GM12878 (cell line): ENCODE measurements at places on chromosomes 2 and 18. TPM values are rescaled to one million over a fixed set of nuclear protein-coding genes. Genes with fewer than 3 reads are reported as not detected.

DNA sequence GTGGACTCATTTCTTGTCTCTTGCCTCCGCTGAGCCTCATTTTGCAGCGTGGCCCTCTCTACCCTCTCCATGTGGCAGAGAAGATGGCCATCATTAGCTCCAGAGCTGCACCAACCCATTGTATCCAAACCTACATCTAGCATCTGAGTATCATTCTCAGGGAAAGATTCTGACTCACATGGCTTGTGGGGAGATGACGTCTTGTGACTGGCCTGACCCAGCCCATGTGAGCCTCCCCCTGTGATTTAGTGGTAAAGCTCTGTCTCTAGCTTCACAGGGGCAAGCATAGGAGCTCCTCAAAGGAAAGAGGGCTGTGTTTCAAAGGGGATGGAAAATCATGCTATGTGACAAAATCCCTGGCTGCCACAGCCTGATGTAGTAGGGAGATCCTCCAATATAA is 87.4 kb upstream of the RBMS1 start:
- no peak overlapping the region for H3K4me3 ChIP-seq
- DNase-seq = no peak
- no peaks in the 10 kb centered on the region for H3K36me3 ChIP-seq
- no peak overlapping the region for H3K27ac ChIP-seq

DNA sequence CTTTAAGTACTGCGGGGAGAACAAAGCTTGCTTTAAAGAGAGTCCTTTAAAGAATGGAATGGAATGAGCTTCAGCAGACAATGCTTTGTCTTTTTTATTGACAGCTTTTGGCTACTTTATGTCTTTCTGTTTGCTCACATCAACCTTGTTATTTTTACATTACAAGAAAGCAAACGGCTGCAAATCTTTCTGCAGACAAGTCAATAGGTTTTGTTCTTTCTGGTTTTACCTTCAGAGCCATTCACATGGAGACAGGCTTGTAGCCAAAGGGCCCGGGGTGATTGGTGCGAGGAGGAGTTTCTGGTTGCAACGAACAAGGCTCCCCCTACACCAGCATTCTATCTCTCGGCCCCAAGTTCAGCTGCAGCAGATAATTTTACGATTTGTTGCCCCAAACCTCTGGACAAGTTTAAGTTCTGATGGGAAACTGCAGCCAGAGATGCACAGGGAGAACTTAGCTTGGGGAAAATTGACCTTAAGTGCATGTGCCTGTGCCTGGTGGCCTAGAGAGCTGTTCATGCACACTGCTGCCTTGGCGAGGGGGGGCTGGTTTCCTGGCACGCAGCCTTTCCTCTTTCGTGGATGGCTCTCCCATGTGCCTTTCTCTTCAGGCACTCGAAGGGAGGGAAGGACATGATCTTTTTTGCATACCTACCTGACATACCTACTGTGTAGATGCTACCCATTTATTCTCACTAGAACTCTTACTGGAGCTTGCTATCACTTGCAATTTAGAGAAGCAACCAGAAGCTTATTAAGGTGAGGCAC is 543.2 kb downstream of the DCDC2C start:
- H3K4me1 ChIP-seq = no peaks in the 10 kb centered on the region
- no peak overlapping the region for H3K4me3 ChIP-seq
- no peak for DNase-seq
- H3K27ac ChIP-seq = no peak overlapping the region
- H3K36me3 ChIP-seq = no peaks in the 10 kb centered on the region
- H3K27me3 ChIP-seq = no peaks in the 10 kb centered on the region

DNA sequence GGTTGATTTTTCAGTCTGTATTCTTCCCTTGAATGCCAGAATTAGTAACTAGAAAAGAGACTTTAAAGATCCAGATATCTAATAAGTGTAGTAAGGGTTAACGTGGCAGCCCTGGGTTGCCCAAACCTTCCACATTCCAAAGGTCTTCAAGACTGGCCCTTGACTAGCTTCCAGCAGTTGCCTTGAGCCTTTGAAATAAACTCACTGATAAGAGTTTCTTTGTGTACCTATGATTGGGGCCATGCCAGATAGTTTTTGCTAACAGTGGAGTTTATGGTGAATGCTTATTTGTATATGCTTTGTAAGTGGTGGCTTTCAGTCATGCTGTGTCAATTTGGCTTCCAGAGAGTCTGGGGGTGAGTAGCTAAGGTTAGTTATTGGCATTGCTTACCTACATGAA is 722.3 kb downstream of the RNF144A start:
- H3K4me3 ChIP-seq = no peak overlapping the region
- H3K27ac ChIP-seq = no peak overlapping the region
- no peaks in the 10 kb centered on the region for H3K36me3 ChIP-seq
- no peaks in the 10 kb centered on the region for H3K4me1 ChIP-seq
- DNase-seq = no peak

DNA sequence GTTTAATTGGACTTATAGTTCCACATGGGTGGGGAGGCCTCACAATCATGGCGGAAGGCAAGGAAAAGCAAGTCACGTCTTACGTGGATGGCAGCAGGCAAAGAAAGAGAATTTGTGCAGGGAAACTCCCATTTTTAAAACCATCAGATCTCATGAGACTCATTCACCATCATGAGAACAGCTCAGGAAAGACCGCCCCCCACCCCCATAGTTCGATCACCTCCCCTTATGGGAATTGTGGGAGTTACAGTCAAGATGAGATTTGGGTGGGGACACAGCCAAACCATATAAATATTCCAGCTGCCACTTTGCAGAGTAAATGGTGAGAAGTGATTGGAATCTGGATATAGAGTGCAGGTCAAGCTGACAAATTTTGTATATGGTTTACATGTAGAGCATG is 187.4 kb downstream of the ARL4C start:
- DNase-seq = no peak
- H3K4me1 ChIP-seq = peaks cover 6% of the 10 kb centered on the region; the same call in 1 of the 2 replicates
- no peak overlapping the region for H3K4me3 ChIP-seq
- H3K36me3 ChIP-seq = no peaks in the 10 kb centered on the region

- H3K4me3 ChIP-seq = no peak overlapping the region
- no peaks in the 10 kb centered on the region for H3K36me3 ChIP-seq
- DNase-seq = no peak
Observed at GRCh38 chr2:103289105-103289725, 527.4 kb downstream of the TMEM182 start.

GRCh38 chr18:33470216-33470615 is 29.7 kb upstream of the CCDC178 start:
- H3K27ac ChIP-seq = no peak overlapping the region
- no peaks in the 10 kb centered on the region for H3K27me3 ChIP-seq
- no peak overlapping the region for H3K4me3 ChIP-seq
- no peaks in the 10 kb centered on the region for H3K36me3 ChIP-seq

GRCh38 chr2:234650911-234651310 is 154.0 kb upstream of the ARL4C start:
- no peak overlapping the region for H3K27ac ChIP-seq
- no peak overlapping the region for H3K4me3 ChIP-seq
- no peak for DNase-seq
- H3K27me3 ChIP-seq = no peaks in the 10 kb centered on the region
- no peaks in the 10 kb centered on the region for H3K36me3 ChIP-seq

DNA sequence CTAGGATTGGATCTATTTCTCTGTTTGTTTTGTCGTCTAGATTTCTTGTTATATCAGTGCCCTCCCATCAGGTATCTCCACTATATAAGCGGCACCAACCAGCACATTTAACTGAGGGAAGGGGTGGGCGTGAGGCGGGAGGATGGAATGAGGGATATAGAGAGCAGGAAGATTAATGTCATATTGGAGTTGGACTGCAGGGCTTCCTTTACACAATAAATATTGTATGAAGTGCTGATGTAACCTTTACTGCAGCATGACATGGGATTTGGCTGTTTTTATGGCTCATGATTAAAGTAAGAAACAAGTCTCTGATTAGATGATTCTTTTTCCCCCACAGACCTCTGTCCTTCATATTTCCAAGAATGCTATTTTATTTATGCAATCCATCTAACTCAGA is 54.8 kb downstream of the TMEM200C start:
- no peaks in the 10 kb centered on the region for H3K36me3 ChIP-seq
- H3K4me3 ChIP-seq = no peak overlapping the region

DNA sequence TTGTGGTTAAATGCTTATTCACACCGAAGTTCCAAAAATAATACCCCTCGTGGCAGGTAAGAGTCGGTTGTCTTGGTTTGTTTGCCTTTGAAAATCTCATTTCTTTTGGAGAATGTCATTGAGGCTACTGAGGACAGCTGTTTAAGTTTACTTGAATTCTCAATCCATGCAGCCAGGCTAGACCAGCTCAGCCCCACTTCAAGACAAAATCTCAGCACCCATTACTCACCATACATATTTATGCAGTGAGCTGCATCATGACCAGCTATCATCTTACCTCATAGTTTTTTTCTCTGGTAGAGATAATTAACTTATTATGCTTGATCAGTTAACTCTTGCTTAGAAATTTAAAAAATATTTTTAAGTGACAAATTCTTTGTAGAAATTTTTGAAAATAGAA is 115.9 kb downstream of the HAUS1 start:
- H3K27me3 ChIP-seq = no peaks in the 10 kb centered on the region
- no peaks in the 10 kb centered on the region; the same call in 1 of the 2 replicates for H3K4me1 ChIP-seq
- H3K36me3 ChIP-seq = peaks cover 8% of the 10 kb centered on the region; the same call in 1 of the 2 replicates
- no peak for DNase-seq

GRCh38 chr2:65403529-65403915 is 28.9 kb downstream of the SPRED2 start:
- H3K4me3 ChIP-seq = no peak overlapping the region
- H3K27me3 ChIP-seq = no peaks in the 10 kb centered on the region
- no peaks in the 10 kb centered on the region for H3K36me3 ChIP-seq
- peaks cover 22% of the 10 kb centered on the region for H3K4me1 ChIP-seq
- H3K27ac ChIP-seq = no peak overlapping the region

Gene GPBAR1
- total RNA-seq = 0.13 and 0.36 TPM in 2 replicates

Gene REG3G
- total RNA-seq = 0.33 and 0.51 TPM in 2 replicates

Gene HNMT
- 0.43 TPM in 1 of 2 replicates, not detected in the other for total RNA-seq

Gene C1QL2
- total RNA-seq = not detected in 2 replicates

Gene KCNG2
- not detected in 2 replicates for total RNA-seq

Gene LRRFIP1
- 71.5 and 81.6 TPM in 2 replicates for total RNA-seq

Gene PTMA
- 2,403 and 2,413 TPM in 2 replicates for total RNA-seq
